Activated CD8-positive, alpha-beta T cell treated with anti-CD3 and anti-CD28 coated beads for 36 hours (primary cell): ENCODE measurements at places on chromosomes 1 and 21. TPM values are rescaled to one million over a fixed set of nuclear protein-coding genes. Genes with fewer than 3 reads are reported as not detected.

DNA sequence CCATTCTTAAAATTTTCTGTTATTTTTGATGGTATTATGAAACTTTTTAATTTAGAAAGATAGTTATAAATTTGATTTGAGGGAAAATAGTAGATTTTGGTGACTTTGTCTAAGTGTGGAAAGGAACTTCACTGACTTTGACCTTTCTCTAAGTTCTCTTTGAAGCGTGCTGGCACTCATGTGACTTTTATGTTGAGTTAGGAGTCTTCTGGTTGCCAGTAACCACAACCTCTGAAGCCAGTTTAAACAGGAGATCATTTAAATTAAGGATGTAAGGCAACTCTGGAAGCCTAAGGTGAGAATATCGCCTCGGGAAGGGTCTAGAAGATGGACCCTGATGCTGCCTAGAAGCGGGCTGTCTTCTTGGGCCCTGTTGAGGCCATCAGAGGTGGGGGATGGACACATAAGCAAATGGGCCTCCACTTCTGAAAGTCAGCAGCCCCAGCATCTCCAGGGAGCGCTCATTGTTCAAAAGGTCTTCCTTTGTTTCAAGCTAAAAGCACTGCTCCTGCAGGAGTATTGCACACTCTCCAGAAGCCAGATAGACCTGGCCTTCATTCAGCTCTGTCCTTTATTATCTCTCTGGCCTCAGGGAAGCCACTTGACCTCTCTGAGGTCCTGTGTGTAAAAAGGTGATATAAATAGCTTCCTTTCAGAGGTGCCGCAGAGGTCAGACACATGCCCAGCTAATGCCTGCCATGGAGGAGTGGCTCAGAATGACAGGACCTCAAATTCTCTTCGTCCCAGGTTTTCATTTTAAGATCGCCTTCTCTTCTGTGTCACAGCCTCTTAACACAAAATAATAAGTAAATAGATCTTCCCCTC lies 5.1 kb upstream of the RCAN1 start:
- no peak overlapping the region for H3K27ac ChIP-seq
- no peak overlapping the region for H3K4me3 ChIP-seq
- DNase-seq = no peak
- no peaks in the 10 kb centered on the region for H3K4me1 ChIP-seq
- H3K27me3 ChIP-seq = peaks cover 5% of the 10 kb centered on the region

DNA sequence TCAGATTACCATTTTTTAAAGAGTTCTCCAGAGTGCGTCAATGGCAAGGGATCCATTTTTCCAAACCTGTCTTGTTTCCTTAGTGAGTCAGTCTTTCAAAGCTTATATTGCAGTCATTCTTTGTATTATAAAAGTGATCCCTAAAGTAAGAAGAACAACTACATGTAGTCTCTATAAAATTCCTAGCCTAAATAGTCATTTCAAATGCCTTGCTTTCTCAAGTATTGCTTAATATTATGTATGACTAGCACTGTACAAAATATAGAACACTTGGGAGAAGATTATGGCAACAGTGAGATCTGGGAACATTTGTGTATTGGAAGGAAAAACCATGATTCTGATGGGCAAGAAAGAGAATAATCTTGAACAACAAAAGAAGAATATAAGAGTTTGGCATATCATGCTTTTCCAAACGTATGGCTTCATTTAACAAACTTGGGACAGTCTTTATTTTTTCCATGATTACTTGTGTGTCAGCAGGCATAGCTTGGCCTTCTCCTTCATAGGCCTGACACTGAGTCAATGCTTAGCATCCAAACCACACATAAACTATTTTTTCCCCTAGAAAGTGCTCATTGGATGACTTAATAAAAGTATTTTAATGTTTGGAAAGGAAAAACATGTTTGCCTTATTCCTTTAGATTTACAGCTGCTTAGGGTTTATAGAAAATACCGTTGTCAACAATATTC lies 547.4 kb downstream of the LTN1 start:
- H3K36me3 ChIP-seq = peaks cover 3% of the 10 kb centered on the region
- DNase-seq = no peak
- H3K4me1 ChIP-seq = no peaks in the 10 kb centered on the region
- no peaks in the 10 kb centered on the region for H3K27me3 ChIP-seq
- H3K4me3 ChIP-seq = no peak overlapping the region

DNA sequence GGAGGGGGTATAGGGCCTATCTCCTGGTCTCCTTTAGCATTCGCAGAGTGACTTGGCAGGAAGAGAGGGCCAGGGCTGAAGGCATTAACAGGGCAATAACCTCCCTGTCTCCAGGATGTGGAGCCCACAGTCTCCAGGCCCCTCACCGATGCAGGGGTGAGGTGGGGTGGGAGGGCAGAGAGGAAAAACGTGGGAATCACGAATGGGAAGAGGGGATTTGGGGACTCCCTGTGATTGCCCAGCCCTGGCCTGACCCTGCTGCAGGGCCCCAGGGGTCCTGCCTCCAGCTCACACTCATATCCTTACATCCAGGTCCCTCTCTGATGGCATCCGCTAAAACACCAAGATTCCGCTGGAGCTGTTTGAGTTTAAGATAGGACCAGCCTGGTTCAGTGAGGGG lies 14.6 kb downstream of the TFAP2E start:
- H3K36me3 ChIP-seq = no peaks in the 10 kb centered on the region
- H3K27ac ChIP-seq = no peak overlapping the region
- H3K4me3 ChIP-seq = no peak overlapping the region

GRCh38 chr1:82405333-82405732 lies 604.6 kb downstream of the ADGRL2 start:
- H3K4me1 ChIP-seq = no peaks in the 10 kb centered on the region
- no peaks in the 10 kb centered on the region for H3K27me3 ChIP-seq
- no peaks in the 10 kb centered on the region for H3K36me3 ChIP-seq
- DNase-seq = no peak
- no peak overlapping the region for H3K27ac ChIP-seq

DNA sequence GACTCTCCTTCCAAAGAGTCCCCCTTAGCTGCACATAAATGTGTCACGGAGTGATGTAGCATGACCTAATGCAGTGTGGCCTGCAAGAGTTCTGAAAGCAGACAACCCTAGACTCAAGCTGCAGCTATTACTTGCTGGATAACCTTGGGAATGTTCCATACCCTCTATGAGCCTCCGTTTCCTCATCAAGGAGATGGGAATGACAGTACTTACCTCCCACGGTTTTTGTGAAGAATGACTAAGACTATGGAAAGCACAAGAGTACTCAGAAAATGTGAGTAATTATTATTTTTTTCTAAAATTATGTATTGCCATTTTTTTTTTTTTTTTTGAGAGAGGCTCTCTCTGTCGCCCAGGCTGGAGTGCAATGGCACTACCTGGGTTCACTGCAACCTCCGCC lies 3.0 kb downstream of the TTC39A start:
- no peak overlapping the region for H3K4me3 ChIP-seq
- H3K27me3 ChIP-seq = peaks cover 30% of the 10 kb centered on the region
- H3K36me3 ChIP-seq = no peaks in the 10 kb centered on the region
- DNase-seq = no peak
- no peak overlapping the region for H3K27ac ChIP-seq
- peaks cover 8% of the 10 kb centered on the region for H3K4me1 ChIP-seq

DNA sequence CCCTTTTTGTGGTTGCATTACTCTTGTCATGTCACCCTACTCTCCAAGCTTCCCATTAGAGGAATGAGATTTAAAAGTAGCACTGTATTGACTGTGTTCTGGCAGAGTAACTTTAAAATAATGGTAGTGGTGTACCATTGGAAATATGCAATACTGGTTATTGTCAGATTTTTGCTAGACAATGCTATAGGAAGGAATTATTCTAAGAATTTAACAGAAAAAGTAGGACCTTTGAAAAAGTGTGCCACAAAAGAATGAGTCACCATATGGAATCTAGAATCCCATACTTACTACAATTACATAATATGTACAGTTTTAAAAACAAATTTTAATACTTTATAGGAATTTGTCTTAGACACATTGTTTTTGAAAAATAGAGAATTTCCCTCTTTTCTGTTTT lies 13.8 kb downstream of the MIER1 start:
- H3K27me3 ChIP-seq = no peaks in the 10 kb centered on the region
- H3K27ac ChIP-seq = no peak overlapping the region
- H3K36me3 ChIP-seq = peaks cover 34% of the 10 kb centered on the region
- no peak overlapping the region for H3K4me3 ChIP-seq
- H3K4me1 ChIP-seq = peaks cover 77% of the 10 kb centered on the region

GRCh38 chr1:1755426-1755825 lies 22.8 kb downstream of the NADK start:
- H3K4me3 ChIP-seq = no peak overlapping the region
- H3K27me3 ChIP-seq = no peaks in the 10 kb centered on the region
- DNase-seq = no peak
- H3K4me1 ChIP-seq = no peaks in the 10 kb centered on the region
- H3K27ac ChIP-seq = no peak overlapping the region

HTR6 gene
- not detected for total RNA-seq
